ENCODE measurements at places on chromosomes 7 and 10.
A peak's percentile ranks its signal among the peaks of the same experiment; 100 is the strongest.

DNA sequence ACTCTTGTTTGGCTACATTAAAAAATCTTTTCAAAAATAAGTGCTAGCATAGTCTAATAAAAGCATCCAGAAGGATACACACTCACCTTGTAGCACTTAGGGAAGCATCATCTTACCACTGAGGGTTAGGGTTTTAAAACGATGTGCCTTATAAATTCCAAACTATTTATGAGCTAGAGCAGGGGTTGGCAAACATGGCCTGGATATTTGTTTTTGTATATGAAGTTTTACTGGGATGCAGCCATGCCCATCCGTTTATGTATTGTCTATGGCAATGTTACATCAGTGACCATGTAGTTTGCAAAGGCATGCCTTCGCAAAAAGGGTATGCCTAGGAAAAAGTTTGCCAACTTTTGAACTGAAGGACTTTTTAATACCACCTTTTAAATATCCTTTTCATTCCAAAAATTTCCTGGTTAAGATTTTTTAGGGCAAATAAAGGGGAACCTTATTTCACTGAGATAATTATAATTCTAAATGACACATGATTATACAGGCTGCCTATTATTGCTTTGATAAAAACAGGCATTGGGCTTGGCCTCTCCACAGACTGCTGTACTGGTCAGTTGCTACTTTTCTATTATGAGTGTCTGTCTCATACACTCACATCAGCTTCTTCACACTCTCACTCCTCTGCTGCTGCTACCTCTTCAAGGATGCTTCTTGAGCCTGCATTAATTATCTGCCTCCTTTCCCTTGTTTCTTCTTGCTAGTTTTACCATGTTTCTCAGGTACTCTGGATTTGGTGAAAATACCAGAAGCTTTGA is 30.7 kb downstream of the MTPN start:
- no peak for DNase-seq

GRCh38 chr10:110005719-110006118 is 2.1 kb upstream of the ADD3 start:
- peak; percentile 83 for DNase-seq

GRCh38 chr10:3293581-3294431 is 121.2 kb upstream of the PITRM1 start:
- no peak for DNase-seq

DNA sequence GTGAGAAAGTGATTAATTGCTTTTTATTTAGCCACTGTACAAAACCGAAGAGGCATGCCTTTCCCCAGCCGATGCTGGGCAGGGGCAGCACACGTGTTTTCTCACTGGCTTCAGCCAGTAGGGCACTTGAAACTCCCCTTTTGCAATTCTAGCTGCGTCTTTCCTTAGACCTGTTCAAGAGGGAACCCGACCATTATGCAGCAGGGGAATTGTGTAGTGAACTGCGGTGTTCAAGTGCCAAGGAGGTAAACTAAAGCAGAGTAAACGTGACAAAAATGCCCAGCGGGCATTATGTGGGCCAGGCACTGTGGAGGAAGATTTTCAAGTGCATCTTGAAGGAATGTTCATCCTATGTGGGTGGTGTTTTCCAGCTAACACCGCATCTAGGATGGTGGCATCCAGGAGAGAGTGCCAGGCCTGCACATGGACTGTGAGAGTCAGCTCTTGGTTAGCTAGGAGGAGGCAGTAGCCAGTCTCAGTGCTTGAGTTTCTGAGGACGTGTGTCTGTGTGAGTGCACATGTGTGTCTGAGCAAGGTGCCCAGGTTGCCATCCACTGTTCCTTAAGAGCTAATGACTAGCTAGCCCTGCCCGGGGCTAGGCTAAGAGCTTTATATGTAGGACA is 3.3 kb downstream of the WIPF3 start:
- DNase-seq, result no peak

DNA sequence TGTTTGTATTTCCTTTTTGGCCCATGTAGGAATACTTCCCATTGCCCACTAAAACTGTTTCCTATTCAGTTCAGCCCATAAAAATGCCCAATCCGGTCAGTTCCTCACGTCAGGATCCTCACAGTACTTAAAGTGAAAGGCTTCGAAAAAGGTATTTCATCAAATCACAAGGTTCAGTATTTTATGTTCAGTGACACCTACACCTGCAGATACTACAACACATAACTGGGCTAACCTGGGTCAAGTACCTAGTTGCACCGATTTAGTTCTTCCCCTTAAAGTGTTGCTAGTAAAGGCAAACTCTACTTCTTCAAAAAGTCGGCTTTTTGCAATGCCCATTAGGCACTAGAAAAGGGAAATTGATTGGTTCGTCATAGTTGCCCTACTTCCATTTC is 1.1 kb downstream of the SNX13 start:
- no peak for DNase-seq

GRCh38 chr7:92740700-92741126 is 95.7 kb downstream of the CDK6 start:
- DNase-seq, result no peak

DNA sequence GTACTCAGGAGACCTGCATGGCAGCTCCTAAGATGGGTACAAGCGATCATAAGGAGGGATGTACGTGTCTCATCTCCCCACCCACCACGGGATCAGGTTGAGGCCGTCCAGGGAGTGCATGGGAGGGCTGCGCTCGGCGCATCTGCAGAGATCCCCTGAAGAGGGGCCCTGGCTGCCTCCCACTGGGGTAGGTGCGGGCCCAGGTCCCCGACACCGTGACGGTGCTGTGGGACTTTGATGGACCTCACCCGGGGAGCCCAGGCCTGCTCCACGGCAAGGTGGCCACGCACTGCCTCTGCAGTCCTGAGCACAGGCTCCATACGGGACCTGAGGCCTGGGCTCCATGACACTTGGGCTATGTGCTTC is 12.7 kb downstream of the GET4 start:
- DNase-seq, result no peak

DNA sequence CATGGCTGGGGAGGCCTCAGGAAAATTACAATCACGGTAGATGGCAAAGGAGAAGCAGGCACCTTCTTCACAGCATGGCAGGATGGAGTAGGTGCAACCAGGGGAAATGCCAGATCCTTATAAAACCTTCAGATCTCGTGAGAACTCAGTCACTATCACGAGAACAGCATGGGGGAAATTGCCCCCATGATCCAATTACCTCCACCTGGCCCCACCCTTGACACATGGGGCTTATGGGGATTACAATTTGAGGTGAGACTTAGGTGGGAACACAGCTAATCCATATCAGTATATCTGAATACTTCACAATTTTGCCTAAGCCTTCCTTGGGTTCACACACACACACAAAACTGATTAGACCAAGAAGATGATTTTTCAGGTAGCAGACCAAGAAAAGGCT is 145.1 kb upstream of the COL1A2 start:
- DNase-seq, result no peak

DNA sequence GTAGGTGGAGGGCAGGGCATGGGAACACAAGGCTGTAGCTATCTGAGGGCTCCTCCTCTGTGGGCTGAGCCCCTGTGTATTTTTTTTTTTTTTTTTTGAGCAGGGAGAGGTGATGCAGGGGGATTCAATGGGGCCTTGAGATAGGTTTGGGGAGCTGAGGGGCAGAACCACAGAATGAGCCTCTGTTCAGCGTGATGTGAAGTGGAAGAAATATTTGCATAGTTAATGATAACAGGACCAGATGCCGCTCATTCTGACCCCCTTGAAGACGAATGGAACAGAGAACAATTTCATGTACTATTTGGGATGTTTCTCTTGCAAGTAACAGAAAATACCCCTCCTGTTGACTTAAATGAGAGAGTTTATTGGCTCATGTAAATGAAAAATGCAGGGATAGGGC is 69.7 kb upstream of the EMX2 start:
- DNase-seq, result no peak

DNA sequence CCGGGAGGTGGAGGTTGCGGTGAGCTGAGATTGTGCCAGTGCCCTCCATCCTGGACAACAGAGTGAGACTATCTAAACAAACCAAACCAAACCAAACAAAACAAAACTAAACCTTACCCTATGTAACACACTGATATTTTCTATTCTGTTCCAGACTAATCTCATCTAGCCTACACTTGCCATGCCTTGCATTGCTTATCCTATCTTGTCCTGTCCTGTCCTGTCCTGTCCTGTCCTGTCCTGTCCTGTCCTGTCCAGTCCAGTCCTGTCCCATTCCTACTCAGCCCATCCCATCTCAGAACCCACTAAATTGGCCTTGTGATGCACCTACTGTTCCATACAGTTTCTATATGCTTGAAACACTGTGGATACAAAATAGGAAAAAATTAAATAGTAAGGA is 64.7 kb upstream of the HDAC9 start:
- DNase-seq, result no peak

DNA sequence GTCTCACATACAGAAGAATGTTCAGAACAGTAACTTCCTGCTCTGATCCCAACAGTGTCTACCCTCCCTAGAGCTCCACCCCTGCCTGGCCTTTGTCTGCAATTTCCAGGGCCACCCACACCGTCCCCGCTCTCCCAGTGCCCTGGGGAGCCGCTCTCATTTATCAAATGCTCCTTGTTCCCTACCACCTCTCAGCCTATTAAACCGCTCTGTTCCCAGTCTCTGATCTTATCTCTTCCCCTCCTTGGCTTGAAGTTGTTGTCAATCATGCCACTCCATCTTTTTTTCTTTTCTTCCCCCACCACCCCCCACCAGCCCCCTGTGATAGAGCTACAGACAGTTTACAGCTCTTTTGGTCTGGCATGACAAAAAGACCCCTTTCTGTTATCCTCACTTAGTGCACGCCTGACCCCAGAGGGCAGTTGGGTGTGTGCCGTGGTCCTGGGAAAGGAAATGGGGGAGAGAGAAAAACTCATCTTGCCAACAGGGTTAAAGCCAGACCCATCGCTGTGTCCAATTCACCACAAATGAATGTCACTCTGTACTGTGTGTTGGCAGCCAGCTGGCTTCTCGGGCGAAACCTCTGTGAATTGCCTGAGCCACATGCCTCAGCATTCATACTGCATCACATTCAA is 28.8 kb upstream of the HECTD2 start:
- DNase-seq, result peak; percentile 80

DNA sequence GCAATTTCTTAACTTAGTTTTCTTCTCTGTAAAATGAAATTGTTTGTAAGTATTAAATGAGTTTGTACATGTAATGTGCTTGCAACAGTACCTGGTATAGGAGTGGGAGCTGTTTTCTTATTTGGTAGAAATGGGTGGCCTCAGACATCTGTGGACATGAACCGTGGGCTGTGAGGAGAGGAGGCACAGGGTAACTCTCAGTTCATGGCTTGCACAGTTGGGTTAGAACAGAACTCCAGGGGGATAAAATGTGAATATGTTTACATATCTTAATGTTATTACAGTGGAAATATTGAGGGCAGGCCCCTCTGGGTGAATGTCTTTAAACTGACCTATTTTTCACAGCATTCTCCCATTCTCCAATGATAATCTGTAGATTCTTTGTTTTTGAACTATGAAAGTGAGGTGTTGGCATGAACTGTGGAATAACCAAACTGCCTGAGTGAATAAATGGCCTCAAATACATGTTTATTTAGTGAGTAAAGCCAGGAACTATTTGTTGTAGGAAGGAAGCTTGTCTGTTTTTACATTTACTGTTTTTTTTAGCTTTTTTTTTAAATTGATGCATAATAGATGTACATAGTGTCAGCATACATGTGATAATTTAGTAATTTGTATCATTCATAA is 2.6 kb downstream of the ABCA13 start:
- DNase-seq, result no peak

DNA sequence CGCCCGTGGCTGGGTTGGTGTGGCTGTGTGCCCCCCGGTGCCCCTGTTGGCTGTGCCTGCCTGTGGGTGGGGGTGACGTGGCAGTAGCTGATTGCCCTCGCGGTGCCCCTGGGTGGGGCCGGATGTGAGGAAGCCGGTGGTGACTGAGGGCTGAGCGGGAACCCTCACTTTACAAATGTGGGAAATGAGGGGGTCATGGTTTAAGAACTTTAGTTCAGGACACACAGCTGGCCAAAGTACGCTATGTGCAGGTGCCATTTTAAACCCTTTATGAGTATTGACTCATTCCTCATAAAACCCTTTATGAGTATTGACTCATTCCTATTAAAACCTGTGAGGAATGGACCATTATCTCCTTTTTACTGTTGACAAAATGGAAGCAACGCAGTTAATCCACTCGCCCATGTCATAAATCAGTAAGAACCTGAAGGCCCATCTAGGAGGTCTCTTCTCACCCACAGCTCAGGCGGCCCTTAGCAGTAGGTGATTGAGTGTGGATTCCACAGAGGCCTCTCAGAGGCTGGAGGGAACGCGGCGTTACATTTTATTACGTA is 290.1 kb upstream of the COBL start:
- DNase-seq, result no peak

GRCh38 chr7:37833107-37833817 is 15.1 kb upstream of the NME8 start:
- peak; percentile 81 for DNase-seq

GRCh38 chr7:155373359-155374273 is 75.9 kb downstream of the INSIG1 start:
- DNase-seq, result peak; percentile 58

- DNase-seq, result no peak
Measured at GRCh38 chr7:87001214-87001613, 58.2 kb downstream of the ELAPOR2 start.

DNA sequence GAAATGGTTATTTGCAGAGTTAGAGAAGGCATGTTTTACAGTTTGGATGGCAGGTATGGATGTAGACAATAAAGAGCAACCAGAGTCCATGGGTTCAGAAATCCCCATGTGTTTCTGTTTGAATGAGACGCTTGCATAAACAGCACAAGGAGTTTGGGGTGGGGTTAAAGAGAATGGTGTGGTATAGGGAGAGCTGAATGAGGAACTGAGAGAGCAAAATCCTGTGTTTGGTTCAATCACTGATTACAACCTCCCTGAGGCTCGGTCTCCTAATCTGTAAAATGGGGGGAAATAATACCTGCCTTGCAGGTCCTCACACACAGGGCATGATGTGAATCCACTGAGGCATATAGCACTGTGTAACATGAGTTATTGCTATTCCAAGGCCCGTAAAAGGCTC is 23.7 kb downstream of the CAV1 start:
- DNase-seq, result no peak

DNA sequence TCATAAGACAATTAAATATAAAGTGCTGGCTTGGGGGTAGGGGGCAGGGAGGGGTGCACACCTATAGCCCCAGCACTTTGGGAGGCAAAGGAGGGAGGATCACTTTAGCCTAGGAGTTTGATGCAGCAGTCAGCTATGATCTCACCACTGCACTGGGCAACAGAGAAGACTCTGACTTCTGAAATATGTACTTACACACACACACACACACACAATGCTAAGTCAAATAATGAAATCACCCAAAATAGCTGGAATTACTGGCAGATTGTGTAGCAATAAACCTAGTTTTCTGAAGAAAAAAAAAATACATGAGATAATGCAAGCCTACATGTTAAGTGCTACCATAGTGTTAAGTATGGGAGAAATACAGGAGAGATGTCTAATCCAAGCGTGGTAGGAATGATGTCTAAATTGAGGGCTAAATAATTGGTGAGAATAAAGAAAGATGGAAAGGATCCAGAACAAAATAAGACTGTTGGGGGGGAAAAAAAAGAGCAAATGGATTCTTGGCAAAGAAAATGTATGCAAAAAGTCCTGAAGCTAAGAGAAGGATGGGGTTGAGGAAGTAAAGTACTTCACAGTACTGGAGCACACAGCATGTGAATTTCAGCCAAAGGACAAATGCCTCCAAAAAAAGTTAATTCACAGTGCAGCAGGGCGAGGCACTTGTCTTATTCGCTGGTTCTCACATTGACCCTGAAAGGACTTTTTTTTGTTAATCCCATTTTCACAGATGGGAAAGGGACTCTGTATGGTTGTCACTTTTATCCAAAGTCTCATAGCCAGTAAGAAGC is 73.9 kb downstream of the IGF2BP3 start:
- no peak for DNase-seq

- DNase-seq, result peak; percentile 65
Measured at GRCh38 chr7:44103923-44104859, at the start of gene AEBP1. TSS of gene AEBP1 (plus strand) at chr7:44104345. CDS start at chr7:44104666, 321 bp downstream.

- DNase-seq, result peak; percentile 28
Measured at GRCh38 chr7:33986951-33987947, 81.9 kb downstream of the BMPER start.
